ENCODE measurements at places on chromosomes 1 and 21.

GRCh38 chr1:5141750-5142149 is 487.3 kb downstream of the AJAP1 start:
- DNase-seq = no peak

DNA sequence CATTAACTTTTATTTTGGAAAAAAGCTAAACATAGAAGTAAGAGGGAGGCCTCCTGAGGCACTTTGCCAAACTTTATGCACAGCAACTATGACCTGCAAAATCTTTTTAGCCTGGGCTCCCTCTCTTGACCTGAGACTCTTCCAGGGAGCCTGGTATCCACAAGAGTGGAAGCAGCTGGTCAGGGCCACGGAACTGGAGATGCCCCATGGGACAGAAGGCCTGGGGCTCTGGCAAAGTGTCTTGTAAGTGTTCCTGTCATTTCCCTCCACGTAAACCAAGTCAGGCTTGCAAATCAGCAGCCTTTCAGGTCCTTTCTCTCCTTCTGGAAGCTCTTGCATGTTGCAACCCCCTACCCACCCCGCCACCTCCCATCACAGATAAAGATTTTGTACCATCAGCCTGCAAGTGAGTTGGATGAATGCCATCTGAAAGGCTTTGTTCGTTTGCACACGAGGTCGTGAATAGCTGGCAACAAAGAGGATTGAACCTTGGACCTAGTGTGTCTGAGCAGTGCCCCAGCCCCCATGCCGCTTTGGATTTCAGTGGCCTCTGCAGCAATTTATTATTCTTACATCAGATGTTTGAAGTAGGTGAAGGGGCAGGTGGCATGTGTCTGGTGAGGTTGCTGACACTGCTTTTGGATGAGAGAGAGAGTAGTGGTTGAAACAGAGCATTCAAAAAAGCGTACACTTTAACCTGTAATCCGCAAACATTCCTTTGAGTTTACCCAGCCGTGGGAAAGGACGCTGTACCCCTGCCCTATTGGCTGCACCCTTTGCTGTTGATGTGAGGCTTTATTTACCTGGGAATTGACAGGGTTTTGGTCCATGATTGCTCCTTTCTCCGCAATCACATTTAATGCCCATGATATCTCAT is 91.6 kb downstream of the GALNT2 start:
- no peak for DNase-seq

GRCh38 chr1:91729621-91730358 is 156.2 kb downstream of the TGFBR3 start:
- DNase-seq = no peak

DNA sequence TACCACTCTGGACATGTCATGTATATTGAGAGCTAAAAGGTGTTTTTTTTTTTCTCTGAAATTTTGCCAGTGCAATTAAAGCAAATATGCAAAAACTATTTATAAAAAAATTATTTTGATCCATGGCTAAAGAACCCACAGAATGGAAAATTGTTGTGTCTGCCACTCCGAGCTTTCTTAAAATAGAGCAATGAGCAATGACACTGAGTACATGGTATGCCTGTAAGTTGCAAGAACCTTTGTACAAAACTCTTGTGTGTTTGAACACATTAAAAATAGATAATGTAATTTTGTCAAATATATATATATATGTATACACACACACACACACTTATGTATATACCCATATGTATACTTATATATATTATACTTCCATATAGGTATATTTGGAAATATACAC is 1530.9 kb upstream of the B3GALT2 start:
- no peak for DNase-seq

DNA sequence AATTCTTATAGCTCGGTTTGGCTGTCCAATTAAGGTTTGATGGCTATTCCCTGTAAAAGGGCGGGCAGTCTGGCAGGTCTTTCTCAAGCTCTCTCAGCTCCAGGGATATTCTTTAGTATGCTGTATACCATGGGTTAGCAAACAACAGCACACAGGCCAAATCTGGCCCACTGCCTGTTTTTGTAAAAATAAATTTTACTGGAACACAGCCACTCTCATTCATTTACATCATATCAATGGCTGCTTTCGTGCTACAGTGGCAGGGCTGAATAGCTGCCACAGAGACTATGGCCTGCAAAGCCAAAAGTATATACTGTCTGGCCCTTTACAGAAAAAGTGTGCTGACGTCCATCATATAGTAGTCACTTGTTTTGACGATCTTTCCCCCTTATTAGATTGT is 32.0 kb downstream of the MACO1 start:
- no peak for DNase-seq

DNA sequence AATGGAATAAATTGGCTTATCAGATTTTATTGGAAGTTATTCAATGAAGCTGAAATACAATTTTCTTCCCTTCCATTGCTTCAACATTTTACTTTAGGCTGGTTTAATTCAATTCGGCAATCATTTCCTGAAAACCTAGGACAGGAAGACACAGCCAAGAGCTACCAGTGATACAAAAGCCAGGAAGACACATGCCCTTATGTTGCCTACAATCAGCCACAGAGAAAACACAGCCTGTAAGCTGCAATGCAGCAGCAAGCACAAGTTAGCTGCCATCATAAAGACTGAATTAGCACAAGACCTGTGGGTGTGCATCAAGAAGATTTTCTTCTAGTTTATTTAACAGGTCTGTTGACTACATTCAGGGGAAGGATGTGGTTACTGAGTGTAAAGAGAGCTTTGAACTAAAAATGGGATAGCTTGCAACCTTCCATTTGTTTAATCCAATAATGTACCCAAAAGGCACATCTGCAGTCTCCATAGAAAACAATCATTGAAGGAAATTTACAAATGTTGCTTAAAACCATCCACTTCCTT is 193.8 kb downstream of the KCNH1 start:
- no peak for DNase-seq

DNA sequence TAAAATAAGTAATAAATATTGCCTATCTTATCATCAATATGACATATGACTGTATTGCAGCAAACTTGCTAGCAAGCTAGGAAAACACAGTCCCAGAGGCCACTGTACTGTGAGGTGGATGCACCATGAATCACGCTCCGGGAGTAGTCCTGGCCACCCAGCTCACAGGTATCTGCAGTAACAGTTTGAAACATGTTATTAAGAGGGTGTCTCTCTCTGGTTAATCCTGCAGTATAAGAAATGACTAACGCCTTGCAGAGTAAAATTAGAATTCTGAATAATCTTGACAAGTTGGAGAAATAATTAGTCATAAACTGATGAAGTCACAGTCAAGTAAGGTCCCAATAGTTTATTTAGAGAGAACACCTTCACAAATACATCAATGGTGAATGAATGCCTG is 34.0 kb upstream of the DPT start:
- no peak for DNase-seq

GRCh38 chr1:27025718-27026117 is 13.1 kb upstream of the TENT5B start:
- no peak for DNase-seq

GRCh38 chr1:59601811-59602210 is 212.9 kb upstream of the HOOK1 start:
- no peak for DNase-seq

DNA sequence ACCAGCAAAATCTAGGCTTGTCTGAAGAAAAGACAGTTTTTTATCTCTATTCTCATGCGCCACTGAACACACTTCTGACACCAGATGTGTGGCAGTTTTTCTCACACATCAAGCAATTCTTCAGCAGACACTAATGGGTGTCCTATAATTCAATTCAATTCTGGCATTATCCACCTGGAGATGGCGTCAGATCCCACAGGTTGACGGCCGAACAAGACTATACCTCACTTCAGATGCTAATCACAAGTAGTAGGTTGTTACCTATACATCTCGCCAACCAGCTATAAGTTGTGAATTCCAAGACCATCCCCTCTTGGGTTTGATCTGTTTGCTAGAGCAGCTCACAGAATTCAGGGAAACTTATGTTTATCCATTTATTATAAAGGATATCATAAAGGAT is 89.9 kb upstream of the ARTN start:
- DNase-seq = no peak

GRCh38 chr1:2942410-2942809 is 78.9 kb upstream of the ACTRT2 start:
- DNase-seq = no peak

DNA sequence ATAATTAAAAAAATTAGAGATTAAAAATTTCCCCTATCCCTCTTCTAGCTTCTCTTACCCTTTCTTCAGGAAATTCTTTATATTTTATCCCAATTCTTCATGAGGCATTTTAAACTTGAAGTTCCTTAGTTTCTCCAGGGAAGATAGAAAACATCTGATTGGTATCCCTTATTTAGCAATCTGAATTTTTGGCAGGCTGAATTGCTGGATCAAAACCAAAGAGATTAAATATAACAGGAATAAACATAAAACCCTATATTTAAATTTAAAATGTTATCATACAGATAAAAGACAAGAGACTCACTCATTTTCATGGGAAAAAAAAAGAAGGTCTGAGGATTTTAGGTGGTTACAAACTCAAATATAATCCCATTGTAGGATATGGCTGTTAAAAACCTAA is 204.2 kb downstream of the CHRM3 start:
- no peak for DNase-seq

GRCh38 chr1:30623431-30623830 is 100.0 kb downstream of the MATN1 start:
- DNase-seq = no peak

GRCh38 chr21:44653656-44654575 is 543 bp downstream of the KRTAP12-4 start:
- no peak for DNase-seq

- no peak for DNase-seq
Observed at GRCh38 chr1:223486932-223487886, 94.0 kb downstream of the CCDC185 start.

DNA sequence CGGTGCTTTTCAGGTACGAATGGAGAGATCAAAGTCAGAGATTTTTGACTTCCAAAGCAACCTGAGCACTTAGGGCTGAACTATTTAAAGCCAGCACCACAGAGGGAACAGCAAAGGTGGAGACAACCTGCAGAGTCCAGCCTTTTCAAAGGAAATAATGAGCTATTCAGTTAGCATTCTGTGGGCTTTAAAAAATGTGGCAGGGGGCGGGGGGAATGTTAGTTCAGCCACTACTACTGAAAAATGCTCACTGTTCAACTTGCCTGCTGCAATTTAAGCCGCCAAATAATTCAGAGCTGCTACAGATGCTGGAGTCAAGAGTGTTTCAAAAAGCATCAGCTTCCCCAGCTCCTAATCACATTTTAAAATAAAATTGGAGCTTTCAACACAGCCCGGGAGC is 473.3 kb upstream of the PLXNA2 start:
- DNase-seq = no peak

GRCh38 chr1:151807131-151807530 is 1.9 kb upstream of the LINGO4 start:
- DNase-seq = no peak

- peak; percentile 30 for DNase-seq
Observed at GRCh38 chr1:110675060-110675791, 486 bp upstream of the KCNA3 start.

DNA sequence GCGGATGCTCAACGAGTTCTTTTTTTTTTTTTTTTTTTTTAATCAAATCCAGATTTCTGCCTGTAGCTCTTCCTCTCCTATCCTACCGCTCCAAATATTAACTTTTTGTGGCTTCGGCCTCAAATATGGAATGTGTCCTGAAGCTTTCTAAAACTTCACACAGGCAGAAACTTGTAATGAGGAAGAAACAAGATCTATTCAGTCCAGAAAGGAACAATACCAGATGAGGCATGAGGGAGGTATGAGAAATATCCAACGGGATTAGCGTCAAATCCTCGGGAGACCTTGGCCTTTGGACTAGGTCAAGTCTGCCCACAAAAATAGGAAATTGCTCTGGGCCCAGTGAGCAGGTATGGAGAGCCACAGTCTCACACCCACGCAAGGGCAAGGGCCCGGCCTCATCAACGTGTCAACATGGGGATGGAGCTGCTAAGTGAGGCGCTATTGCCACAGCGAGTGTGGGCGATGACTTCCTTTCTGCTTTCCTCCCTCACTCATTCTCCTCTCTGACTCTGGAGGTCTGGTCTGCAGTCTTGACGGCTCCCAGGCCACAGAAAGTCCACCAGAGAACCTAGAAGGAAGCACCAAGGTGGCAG is 66.6 kb downstream of the BCAR3 start:
- DNase-seq = no peak

- no peak for DNase-seq
Observed at GRCh38 chr21:14876524-14876840, 188.3 kb downstream of the NRIP1 start.

DNA sequence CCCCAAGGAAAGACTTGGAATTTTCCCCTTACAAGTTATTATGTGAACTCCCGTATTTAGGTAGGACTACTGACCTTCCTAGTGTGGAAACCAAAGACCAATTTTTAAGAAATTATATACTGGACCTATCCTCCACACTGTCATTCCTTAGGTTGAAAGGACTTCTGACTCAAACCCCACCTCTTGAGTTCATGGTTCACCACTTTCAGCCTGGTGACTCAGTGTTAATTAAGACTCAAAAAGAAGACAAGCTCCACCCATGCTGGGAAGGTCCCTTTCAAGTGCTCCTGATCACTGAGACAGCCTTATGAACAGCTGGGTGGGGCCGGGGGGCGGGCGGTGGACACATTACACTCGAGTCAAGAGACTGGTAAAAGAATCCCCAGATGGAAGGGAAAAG is 113.2 kb downstream of the LRRC53 start:
- DNase-seq = no peak

- no peak for DNase-seq
Observed at GRCh38 chr1:39478126-39478915, 13.1 kb upstream of the BMP8A start.

DNA sequence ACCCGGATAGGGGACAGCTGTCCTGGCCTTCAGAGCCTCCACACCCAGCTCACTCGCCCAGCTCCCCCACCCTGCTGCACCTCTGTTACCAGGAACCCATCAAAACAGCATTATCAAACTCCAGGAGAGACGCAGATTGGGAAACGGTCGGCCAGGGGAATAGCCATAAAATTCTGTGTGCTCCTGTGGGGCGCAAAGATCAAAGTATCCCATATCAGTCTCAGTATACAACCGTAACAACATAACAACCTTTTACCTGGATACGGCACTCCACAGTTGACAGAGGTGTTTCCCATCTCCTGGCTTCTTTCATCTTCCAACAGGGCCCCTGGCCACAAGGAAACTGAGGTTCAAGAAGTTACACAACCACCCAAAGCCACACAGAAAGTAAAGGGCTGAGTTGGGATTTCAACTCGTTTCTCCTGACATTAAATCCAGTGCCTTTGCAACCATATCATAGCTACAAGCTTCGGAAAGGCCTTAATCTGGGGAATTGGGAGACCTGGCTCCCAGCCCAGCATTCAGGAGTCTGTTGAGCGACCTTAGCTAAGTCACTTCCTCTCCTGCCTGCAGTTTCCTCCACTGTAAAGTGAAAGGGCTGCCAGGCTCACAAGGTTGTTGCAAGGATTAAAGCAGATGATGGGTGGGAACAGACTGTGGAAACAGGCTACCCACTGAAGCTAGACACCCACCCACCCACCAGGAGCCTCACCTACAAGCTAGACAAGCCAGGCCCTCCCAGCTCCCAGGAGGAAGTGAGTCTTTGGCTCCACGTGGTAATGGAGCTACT is 8.1 kb upstream of the EPHB2 start:
- no peak for DNase-seq

GRCh38 chr21:32499249-32500055 is 85.9 kb downstream of the TCP10L start:
- no peak for DNase-seq

GRCh38 chr21:32328595-32328994 is 29.9 kb downstream of the MRAP start:
- no peak for DNase-seq

GRCh38 chr1:156648496-156648895 is 6.6 kb downstream of the BCAN start:
- DNase-seq = no peak

- DNase-seq = no peak
Observed at GRCh38 chr1:199522338-199522737, 505.2 kb upstream of the NR5A2 start.
